ENCODE measurements at places on chromosomes 2 and 18.

DNA sequence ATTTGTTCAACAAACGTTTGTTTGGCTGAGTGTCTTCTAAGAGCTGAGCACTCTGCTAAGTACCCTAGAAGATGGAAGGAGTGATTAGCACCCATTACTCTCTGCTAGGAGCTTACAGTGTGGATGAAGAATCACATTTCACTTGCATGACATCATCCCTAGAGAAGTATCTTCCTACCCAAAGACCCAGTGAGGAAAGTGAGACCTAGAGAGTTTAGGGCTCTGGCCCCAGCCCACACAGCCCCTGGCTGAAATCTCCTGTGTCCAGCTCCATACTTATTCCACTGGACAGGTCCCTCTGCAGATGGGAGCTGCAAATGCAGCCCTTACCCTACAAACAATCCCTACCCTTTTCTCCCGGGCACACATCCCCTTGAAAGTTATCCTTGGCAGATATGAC is 26.8 kb upstream of the EPAS1 start:
- no peak for DNase-seq

GRCh38 chr18:22822024-22822423 is 111.1 kb upstream of the RBBP8 start:
- DNase-seq, result no peak

GRCh38 chr2:238424313-238424700 is 2.4 kb upstream of the ASB1 start:
- no peak for DNase-seq

DNA sequence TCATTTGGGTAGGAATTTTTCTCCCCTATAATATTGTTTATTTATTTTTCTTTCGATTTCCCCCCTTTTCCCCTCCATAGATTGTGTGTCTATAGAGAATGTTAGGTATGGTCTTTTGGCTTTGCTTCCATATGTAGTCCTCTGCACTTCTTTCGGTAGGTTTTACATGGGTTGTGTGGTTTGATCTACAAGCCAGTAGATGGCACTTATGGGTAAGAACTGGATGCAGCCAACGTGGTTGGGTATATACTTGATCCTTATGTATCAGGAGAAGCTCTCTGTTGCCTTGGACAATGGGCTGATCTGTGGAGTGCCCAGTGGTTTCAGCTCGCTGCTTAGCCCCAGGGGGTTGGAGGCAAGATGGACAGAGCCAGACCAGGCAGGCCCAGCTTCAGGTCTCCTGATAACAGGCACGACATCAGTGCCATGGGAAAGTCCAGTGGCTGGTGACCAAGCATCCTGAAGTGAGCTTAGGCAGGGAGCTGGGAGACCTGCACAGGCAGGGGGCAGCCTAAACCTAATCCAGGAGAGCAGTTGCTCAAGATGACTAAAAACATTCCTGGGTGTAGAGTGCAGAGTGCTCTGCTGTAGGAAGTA is 488.3 kb downstream of the CCDC85A start:
- no peak for DNase-seq

- DNase-seq, result no peak
These were observed 324.7 kb downstream of the LRP1B start for GRCh38 chr2:141806090-141806489.

DNA sequence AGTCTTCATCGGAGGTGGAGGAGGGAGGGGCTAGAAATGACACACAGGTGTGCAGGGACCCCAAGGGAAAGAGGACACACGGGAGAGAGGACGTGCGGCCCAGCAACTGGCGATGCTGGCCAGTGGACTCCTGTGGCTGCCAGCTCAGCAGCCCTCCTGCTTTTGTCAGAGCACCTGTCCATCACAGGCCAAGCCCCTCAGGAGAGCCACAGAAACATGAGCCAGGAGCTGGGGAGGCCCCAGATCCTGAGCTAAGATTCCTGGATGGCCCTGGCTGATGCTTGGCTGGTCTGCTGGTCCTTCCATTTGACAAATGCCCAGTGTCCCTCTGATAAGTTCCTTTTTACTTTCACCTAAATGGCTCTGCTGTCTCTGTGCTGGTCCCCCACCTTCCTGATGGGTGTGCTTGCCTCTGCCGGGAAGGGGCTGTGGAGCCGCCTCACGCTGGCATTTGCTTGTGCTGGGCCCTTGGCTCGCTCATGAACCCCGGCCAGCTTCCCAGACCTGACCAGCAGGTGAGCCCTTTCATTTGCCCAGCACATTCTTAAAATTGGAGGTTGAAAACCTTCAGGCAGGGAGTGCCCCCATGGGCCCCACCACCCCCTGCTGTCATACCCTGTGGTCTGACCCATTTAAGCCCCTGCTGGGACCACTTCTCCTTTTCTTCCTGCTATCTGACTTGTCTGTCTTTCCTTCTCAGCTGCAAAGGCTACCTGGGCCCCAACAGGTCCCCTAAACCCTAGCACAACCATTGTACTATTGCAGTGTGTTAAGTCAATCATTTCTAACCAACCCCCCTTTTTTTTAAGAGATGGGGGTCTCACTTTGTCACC is 37.3 kb downstream of the CYP27C1 start:
- no peak for DNase-seq

GRCh38 chr2:9002637-9003365 is 683 bp downstream of the MBOAT2 start:
- DNase-seq, result no peak

Data from activated CD4-positive, alpha-beta T cell treated with anti-CD3 and anti-CD28 coated beads for 1 hour (primary cell).